ENCODE measurements at places on chromosomes 7 and 10.

DNA sequence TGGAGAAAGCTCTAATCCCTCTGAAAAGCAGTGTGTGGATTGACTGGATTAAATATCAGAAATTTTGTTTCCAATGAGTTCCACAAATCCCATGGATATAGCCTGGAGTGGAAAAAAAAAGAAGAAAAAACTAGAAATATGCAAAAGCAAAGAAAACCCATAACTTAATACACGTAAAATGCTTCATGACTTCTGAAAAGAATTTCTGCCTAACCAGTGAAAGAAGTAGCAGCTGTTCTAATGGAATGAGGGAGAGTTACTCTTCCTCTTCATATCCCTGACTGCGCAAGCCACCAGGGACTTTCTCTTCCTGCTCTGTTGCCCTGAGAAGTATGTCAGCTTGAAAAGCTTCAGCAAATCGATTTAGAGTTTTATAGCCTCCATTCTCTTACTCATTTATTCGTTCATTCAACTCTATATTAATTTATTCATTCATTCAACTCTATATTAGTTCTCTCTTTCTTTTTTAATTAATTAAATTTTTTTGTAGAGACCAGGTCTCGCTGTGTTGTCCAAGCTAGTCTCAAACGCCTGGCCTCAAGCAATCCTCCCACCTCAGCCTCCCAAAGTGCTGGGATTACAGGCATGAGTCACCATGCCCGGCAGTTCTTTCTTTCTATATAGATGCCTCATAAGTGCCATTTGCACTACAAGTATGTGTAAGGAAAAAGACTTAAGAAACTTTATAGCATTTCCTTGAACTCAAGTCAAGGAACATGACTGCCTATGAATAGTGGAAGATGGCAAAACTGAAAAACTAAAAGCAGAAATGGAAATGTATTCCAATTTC is 447.3 kb upstream of the NRP1 start:
- no peak for DNase-seq

DNA sequence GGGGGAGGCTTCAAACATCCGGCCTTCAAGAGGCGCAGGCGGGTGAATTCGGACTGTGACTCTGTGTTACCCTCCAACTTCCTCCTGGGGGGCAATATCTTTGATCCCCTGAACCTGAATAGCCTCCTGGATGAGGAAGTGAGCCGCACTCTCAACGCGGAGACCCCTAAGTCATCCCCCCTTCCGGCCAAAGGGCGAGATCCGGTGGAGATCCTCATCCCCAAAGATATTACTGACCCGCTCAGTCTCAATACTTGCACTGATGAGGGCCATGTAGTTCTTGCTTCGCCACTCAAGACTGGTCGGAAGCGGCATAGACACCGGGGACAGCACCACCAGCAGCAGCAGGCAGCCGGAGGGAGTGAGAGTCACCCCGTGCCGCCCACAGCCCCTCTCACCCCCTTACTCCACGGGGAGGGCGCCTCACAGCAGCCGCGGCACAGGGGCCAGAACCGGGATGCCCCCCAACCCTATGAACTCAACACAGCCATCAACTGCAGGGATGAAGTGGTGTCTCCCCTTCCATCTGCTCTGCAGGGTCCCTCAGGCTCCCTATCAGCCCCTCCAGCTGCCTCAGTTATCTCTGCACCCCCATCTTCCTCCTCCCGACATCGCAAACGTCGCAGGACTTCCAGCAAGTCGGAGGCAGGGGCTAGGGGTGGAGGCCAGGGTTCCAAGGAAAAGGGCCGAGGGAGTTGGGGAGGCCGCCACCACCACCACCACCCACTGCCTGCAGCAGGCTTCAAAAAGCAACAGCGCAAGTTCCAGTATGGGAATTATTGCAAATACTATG is 1.1 kb downstream of the MEPCE start:
- no peak for DNase-seq

GRCh38 chr10:6409971-6410643 is 170.0 kb downstream of the PRKCQ start:
- no peak for DNase-seq

GRCh38 chr10:103649654-103650423 is 156.3 kb downstream of the NEURL1 start:
- DNase-seq = no peak

GRCh38 chr10:71780156-71780555 is 6.8 kb upstream of the VSIR start:
- no peak for DNase-seq

DNA sequence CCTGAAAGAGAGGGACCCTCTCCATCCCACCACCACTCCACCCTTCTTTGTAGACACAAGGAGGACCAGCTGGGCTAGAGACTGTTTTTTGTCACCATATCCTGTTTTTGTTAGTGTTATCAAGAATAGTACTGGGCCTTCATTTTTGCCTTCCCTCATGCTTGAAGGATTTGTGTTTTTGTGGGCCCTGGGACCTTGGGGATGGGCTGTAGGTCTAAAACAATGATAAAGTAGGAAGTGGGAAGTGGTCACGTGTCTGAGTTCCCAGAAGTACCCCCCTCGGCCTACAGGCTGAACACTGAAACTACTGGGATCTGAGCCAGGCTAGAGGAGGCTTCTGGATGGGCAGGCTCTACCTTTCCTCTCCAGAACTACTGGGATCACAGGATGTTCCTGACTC is 8.9 kb downstream of the AGFG2 start:
- no peak for DNase-seq

DNA sequence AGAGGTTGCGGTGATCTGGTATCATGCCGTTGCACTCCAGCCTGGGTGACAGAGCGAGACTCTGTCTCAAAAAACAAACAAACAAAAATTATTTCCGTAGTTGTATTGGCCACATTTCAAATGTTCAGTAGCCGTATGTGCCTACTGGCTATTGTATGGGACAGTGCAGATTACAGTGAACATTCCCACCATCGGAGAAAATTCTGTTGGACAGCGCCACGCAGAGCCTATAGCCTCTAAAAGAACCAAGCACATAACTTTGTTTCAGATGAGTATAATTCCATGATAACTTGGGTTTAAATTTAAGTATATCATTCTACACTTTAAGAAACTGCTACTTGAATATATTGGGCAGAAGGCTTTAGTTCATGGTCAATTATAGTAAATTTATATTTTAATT is 5.4 kb downstream of the TMEM178B start:
- no peak for DNase-seq

GRCh38 chr10:25492040-25492439 is 317.2 kb downstream of the GPR158 start:
- no peak for DNase-seq

GRCh38 chr7:44921607-44922350 is 36.4 kb upstream of the PURB start:
- peak; percentile 59 for DNase-seq

DNA sequence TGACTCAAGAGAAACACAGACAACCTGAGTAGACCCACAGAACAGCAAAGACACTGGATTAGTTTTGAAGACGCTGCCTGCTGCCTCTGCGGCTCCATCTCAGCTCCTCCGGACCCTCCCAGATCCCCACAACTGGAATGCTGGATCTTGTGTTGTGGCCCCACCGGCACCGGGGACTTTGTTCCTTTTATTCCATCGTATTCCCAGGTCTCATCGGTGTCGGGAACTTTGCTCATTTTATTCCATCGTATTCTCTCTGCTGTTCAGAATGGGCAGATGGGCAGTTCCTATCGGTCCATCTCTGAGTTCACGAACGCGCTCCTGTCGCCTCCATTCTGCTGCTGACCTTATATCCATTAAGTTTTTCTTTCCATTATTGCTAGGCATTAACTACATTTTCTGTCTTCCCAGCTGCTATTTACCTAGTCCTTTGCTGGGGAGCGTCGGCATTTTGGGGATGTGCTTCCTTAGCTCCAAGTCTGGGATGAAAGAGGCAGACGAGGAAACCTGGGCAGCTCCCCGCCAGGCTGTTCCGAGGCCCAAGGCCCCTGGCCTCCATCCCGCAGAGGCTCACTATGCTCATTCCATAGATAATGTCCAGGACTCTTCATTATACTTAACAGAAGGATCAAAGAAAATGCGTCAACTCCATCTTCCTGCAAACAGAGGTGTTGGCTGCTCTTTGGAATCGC is 192.4 kb downstream of the MAD1L1 start:
- DNase-seq = no peak

GRCh38 chr10:14605231-14605925 is 169.3 kb downstream of the FAM107B start:
- DNase-seq = peak; percentile 44

DNA sequence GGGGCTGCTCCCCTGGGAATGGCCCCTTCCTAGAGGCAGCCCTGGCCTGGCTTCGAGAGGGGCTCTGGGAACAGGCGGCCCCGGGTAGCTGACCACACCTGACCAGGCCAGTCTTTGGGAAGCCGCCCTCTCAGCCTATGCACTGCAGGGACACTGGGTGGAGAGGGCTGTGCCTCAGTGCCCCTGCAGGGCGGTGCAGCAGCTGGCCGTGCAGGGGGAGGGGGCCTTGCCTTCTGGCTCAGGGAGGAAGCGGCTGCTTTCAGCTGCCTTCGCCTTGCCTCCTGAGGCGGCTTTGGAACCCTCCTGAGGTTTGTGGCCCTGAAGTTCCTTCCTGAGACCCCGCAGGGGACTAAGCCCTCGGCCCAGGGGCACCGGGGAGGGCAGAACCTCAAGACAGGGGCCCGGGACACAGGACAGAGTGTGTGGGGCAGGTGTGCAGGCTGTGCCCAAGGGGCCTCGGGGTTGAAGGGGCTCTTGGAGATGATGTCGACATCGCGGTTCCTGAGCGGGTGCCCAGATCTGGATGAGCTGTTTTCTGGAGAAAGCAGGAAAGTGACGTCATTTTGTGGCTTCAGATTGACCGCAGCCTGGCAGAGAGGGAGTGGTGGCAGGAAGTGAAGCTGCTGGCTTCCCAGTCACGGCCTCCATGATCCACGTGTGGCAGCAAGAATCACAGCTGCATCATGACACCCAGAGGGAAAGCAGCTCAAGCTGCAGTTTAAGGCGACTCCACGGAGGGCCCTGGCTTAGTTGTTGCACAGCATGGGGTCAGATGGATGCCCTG is 17.7 kb downstream of the ADAM8 start:
- DNase-seq = peak; percentile 30
